ENCODE measurements at places on chromosomes 11 and 22.

GRCh38 chr22:47086596-47087248, 324.3 kb downstream of the TBC1D22A start:
- no peak for DNase-seq

GRCh38 chr11:109968299-109968698, 124.9 kb upstream of the ZC3H12C start:
- no peak for DNase-seq

- no peak for DNase-seq
These were observed 169.1 kb downstream of the CADM1 start for GRCh38 chr11:115334932-115335788.

DNA sequence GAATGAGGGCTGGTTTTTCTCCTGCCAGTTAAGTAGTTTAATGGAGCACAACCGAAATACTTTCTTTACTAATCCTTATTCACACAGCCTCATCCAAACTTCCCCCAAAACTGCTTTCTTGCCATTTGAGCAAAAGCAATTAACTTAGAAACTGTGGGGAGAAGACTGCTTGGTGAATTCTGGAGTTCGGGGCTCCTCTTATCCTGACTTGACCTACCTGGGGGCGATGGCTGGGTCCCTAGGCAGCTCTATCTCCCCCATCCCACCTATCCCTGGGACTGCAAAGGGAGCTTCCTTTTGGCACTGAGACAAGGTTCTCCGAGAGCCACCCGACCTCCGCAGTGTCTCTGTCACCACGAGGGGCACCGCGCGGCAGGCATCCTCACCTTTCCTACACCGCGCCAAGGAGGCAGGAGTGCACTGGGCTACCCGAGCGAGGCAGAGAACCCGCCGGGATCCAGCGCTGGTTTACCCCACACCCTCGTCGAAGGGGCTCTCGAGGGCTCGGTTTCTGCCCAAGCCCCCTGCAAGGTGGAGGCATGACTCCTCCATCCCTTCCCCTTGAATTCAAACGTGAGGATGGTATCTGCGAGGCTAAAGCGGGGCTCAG, 759 bp downstream of the DESI1 start:
- peak; percentile 40 for DNase-seq

DNA sequence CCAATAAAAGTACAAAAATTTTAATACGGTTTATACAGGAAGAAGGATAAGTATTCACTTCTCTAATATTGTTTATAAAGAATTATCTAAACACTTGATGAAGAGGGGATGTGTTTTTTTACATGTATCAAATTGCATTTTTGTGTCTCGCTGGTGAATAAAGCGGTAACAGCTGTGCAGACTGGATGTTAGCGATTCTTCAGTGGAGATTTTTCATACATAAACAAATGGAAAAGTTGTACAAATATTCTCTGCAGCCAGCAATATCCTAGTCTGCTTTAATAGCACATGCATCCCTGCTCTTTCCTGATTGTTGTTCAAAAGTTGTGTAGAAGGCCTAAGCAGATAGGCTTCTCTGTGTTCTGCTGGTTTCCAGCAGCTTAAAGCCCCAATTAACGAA, 369.3 kb downstream of the SOX6 start:
- no peak for DNase-seq

DNA sequence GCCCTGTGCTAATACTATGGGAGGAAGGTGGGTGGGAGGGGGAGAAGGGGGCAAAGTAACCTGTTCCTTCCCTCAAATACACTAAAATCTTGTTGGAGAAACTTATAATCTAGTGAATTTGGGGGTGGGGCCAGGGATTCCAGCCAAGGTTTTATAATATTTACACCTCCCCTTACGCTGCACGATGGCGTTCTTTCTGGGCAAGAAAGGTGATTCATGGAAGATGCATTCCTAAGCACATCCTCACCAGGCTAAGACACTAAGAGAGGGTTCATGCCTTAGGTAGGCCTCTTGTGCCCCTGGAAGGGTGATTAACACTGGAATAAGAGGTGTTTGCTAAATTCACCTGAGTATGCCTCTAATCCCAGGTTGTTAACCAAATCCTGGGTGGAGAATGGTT, 82.6 kb downstream of the BARX2 start:
- DNase-seq = no peak

GRCh38 chr11:133526790-133527189, 5.5 kb downstream of the OPCML start:
- DNase-seq = no peak

GRCh38 chr11:67013511-67014045, 9.4 kb upstream of the SYT12 start:
- DNase-seq = no peak

DNA sequence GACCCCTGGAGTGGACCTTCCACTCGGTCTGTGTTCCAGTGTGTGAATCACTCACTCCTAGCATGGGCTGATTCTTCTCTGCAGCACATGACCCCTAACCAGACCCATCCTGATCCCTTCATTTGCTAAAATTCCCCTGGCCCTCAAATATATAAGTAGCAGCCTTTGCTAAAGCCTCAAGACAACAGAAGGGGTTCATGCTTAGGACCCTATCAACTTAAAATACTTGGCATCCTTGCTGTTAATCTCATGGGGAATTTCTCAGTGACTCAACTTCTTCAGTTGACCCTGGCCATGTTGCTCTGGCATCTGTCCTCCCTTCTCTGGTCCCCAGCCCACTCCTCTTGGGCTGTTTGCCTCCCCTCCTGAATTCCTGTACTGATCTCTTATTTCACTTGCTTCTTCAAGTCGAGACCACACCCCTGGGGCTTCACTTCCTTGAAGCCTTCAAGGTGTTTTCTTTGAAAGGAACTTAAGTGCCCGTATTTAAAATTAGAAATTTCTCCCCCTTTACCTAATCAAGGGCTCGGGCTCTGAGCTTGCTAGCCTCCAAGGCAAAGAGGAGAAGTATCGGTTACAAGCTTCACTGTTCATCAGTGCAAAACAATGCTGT, 23.6 kb downstream of the NNMT start:
- DNase-seq = peak; percentile 42

GRCh38 chr11:100761841-100762240, 74.8 kb downstream of the ARHGAP42 start:
- DNase-seq = no peak

- peak; percentile 65 for DNase-seq
These were observed 85.9 kb downstream of the ZNF280B start for GRCh38 chr22:22422629-22423112.

- DNase-seq = no peak
These were observed 29.1 kb upstream of the PAK1 start for GRCh38 chr11:77503006-77503405.

- no peak for DNase-seq
These were observed 4.1 kb downstream of the MIF start for GRCh38 chr22:23898006-23898974.

DNA sequence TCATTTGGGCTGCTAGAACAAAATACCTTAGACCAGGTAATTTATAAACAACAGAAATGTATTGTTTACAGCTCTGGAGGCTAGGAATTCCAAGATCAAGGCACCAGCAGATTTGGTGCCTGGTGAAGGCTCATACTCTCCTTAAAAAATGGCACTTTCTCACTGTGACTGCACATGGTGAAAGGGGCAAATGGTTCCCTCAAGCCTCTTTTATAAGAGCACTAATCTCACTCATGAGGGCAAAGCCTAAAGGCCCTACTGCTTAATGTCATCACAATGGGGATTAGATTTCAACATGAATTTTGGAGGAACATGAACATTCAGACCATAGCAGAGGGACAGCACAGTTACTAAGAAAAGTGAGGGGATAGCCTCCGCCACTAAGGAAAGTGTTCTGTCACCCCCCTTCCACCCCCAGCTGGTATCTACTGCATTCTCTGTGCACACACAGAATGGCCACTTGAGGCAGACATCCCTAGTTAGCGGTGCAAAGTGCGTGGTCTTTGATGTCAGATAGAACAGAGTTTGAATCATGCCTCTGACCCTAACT, 47.2 kb upstream of the CEP295 start:
- DNase-seq = no peak

DNA sequence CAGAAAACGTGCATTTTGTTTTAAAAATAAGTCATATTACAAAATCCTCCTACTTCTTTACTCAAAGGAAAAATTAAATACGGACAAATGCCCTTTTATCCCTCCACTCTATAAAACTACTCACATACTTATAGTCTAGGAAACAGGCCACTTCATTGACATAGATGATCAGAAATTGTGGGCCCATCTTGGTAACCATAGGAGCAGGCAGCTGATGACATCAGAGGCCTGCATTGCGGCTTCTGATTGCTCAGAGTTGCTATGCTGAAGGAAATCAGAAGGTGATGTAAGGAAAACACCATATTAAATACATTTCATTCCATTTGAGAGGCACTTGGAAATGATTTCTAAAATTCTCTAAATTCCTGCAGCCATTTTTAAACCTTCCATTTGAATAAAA, 27.0 kb downstream of the FAM76B start:
- no peak for DNase-seq

GRCh38 chr11:88102598-88102934, 72.7 kb downstream of the RAB38 start:
- DNase-seq = no peak

- no peak for DNase-seq
These were observed 1248.4 kb downstream of the BRD1 start for GRCh38 chr22:48579043-48579927.

- no peak for DNase-seq
These were observed 45.0 kb downstream of the DLG2 start for GRCh38 chr11:85582111-85582510.

DNA sequence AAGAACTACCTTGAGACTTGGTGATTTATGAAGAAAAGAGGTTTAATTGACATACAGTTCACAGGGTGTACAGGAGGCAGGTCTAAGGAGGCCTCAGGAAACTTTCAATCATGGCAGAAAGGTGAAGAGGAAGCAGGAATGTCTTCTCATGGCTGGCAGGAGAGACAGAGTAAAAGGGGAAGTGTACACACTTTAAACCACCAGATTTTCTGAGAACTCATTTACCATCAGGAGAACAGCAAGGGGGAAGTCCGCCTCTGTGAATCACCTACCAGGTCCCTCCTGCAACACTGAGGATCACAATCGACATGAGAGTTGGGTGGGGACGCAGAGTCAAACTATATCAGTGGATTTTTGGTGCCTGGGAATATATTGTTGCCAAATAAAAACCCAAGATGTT, 40.3 kb upstream of the OR5D13 start:
- DNase-seq = no peak

- DNase-seq = no peak
These were observed 59.7 kb downstream of the MICAL3 start for GRCh38 chr22:17964643-17965042.

DNA sequence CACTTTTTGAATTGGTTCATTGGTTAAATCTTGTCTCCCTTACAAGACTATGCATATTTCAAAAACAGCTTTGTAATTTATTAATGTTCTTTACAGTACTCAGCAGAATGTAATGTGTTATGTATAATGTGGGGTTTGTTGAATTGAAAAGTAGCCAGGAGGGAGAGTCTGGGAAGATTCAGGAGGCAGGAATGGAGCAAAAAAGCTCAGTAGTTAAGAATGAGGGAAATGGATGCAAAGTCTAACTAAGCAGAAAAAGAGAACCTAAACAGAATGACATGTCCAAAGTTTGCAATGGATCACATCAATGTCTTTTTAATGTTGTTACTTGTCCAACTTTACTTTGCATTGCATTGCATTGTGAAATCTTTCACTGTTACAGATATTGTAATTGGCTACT, 86.5 kb upstream of the CARD18 start:
- DNase-seq = no peak

- no peak for DNase-seq
These were observed 19.5 kb upstream of the TPH1 start for GRCh38 chr11:18065572-18065971.

DNA sequence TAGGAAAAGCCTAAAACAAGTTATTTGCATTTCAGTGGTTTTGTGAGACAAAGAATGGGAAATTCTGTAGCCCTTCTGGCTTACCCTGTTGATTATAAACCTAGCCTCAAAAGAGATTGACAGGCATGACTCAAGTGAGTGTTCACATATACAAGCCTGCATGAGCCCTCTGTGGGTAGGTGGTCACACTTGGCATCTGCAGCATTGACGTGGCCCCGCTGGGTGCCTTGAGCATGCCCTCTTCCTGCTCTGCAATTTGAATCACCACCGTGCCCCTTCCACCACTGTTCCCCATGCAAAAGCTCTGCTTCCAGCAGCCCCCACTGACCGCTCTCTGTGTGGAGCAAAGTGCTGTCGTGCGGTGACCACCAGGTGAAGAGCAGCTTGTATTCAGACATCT, 21.0 kb upstream of the ADSL start:
- peak; percentile 77 for DNase-seq

GRCh38 chr11:114705280-114706024, 27.1 kb downstream of the NXPE2 start:
- no peak for DNase-seq

DNA sequence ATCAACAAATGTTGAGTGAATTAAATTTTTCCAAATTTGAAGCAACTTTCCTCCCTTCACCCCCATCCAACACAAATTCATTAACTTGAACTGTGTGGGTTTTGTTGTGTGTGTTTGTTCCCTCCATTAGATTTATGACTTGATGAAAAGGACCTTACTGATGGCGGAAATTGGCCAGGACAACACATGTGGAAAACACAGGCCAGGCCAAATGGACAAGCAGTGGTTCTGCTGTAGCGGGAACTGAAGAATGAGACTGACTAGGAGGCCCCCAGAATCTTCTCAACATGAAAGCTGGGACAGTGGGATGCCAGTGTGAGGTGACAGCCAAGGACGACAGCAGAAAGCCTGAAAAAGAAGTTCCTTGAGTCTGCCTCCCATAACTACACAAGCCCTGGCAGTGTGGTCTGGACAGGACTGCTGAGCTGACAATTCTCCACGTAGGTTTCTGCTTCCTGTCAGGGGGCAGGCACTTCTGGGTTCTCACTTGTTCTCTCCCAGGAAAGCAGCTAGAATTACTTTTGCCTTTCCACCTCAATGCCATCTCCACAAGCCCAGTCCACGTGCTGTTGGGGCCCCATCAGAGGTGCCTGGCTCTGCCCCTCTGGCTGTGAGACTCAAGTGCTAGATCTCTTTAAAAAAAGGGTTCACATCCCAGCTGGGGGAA, 94.3 kb downstream of the ETS1 start:
- DNase-seq = peak; percentile 44

DNA sequence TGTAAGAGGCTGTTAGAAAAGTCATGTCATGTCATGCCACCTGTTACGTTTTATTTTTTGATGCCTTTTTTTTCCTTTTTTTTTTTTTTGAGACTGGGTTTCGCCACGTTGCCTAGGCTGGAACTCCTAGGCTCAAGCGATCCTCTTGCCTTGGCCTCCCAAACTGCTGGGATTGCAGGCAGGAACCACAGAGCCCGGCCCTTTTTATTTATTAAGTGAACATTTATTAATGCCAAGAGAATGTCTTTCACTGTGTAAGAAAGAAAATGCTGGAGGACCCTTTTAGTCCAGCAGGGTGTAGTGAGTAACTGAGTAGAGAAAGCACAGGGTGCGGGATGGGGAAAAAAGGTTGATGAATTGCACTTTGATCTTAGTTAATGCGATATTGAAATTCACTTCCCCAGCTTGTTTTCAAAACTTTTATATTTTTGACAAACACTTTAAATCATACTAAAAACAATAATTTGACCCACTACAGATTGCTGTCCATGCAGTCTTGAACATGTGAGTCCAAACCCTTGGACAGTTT, 2.3 kb upstream of the XBP1 start:
- DNase-seq = no peak

GRCh38 chr11:21461701-21462100, 731.2 kb upstream of the ANO5 start:
- no peak for DNase-seq

- no peak for DNase-seq
These were observed 328.1 kb upstream of the MPPED2 start for GRCh38 chr11:30914143-30914762.

GRCh38 chr22:20084547-20085413, 4.7 kb downstream of the DGCR8 start:
- DNase-seq = peak; percentile 20
